ENCODE measurements at places on chromosomes 1 and 21. TPM values are rescaled to one million over a fixed set of nuclear protein-coding genes. Genes with fewer than 3 reads are reported as not detected.

GRCh38 chr1:47794530-47794929, 202.7 kb downstream of the TRABD2B start:
- no peak for DNase-seq

DNA sequence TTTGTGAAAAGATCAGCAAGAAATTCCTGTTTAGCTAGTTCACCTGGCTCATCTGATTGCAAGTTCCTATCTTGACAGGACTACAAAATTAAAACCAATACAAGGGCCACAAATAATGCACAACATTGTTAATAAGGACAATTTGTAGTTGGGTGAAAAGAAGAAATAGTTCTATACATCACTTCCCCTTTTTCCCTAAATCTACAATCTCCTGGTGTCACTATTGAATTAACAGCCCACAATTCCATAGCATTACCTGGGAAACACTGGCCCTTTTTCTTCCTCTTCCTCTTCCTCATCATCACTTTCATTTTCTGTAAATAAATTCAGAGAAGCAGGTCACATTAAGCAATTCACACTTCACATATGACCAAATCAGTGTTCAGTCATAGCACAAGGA, 366.9 kb downstream of the FAM72C start:
- no peak for DNase-seq

GRCh38 chr1:86466986-86467385, 1.7 kb upstream of the CLCA1 start:
- DNase-seq: no peak

- no peak for DNase-seq
These were observed at the start of gene CCSAP for GRCh38 chr1:229342656-229343569. Gene CCSAP (minus strand): TSS chr1:229343047. CDS start chr1:229342465, 582 bp downstream.

DNA sequence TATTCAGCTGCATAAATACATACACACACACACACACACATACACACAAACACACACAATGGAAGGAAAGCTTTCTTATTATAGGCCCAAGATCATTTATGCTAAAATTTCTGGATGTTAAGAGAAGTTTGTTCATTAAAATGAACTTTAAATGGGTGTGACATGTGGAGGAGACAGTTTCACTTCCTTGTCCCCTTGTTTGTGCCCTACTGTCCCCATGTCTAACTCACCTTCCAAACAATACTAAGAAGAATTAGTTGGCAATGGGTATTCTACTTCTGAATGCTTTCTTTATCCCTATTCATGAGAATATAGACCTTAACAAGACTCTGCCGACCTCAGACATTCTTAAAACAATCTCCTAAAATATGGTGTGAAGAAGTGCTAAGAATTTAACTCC, 63.5 kb upstream of the NRIP1 start:
- DNase-seq: no peak

DNA sequence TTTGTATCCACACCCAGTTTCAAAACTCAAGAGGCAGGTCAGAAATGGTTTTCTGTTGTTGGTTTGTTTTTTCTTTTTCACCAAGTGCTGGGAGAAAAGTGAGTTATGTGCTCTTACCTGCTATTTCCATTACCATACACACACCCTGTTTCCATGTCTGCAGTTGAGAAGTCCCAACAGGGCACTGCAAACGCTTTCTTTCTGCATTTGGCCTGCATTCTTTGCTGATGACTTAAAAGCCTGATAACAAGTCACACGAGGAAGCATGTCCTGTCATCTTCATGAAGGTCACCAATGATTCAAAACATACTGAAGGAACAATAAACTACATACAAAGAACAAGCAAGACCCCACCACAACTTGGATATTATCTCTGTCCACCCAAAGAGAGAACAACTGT, 24.8 kb upstream of the KCNE1 start:
- no peak for DNase-seq

The FGR gene
- total RNA-seq: 18.8 TPM

DNA sequence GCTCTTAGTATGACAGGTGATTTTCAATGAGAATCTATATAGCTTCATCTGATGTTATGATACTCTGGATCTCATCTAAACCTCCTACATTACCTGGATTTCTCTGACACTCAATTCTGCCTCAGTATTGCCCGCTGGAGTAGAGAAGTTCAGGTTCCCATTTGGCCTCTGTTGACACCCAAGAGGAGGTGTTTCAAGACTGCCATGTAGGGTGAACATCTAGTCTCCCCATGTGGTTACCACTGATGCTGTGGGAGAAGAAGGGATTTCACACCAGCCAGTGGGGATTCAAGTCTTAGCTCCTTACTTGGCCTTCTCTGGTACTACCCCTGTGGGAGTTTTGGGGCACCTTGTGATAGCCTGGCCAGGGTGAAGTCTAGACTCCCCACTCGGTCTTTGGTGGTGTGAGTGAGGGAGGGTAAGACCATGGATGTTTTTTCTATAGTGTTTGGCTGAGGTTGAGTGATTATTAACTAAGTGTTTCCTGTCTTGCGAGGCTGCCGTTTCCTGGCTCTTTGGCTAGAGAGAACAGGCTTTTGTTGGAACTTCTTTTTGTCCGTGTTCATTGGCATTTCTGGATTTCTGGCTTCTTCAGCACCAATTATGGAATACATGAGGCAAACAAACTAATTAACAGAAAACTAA, 90.7 kb downstream of the RHOU start:
- DNase-seq: no peak

The BARHL2 gene
- total RNA-seq: not detected

- DNase-seq: no peak
These were observed 6.9 kb upstream of the DNAH14 start for GRCh38 chr1:224922404-224923164.

DNA sequence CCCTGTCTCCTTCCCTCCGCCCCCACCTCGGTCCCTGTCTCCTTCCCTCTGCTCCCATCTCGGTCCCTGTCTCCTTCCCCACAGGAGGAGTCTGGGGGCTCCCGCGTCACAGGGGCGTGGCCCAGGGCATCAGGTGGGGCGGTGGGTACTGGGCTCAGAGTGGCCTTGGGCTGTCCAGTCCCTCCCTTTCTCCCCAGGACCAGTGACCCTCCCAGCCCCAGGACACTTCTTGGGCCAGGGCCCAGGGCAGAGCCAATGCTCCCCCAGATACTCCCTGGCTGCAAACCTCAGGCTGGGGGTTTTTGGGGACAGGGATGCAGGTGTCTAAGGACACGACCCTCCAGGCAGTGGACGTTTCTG, 6.8 kb upstream of the RNF223 start:
- no peak for DNase-seq

DNA sequence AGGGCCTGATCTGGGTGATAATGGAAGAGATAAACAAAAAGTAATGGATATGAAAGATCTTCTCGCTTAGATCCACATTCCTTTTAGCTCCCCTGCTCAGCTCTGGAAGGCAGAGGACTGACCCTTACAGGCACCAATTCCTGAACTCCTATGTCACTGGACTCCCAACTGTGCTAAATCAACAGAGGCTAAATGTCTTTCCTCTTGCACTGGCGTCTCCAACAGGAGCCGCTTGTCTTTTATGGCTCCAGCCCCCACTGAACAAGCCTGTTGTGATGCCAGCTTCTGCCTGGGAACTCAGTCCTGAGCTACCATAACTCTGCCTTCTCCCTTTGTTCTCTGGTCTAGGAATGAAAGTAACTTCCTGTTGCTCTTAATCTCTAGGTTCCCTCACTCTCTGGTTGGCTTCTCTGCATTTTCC, 142.1 kb upstream of the COL11A1 start:
- no peak for DNase-seq

DNA sequence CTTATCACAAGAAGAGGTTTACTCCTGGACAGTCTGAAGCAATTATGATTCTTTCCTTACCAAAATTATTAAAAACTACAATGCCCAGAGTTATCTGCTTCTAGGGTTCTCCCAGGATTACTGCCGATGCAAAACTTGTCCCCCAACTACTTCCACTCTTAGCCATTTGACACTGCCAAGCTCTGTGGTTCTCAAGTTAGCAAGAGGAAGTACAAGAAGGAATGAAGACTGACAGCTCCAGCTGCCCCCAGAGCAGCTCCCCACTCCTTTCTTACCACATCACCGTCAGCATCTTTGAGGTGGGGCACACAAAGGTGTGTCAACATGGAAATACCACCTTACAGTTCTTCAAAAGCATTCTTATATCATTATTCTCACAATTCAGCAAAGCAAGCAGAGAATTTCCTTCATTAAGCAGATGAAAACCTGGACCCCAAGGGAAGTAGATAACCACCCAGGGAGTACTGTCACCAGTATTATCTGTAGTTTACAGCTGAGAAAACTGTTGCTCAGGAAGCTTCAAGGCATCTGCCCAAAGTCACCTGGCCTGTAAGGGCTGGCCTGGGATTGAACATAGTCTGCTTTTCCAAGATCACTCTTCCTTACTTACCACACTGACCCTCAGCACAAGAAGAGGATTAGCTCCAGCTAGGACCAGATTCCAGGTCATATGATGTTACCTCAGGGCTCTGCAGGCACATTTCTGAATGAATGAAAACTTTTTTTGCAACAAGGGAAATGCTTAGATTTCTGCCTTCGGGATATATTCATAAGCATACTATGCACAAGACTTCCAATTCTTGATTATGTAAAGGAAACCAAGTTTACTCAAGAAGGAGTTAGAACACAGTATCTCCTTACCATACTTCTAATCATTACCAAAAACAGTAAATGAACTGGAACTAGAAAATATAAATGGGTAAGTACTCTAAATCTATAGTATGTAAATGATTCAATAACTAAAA, 9.3 kb downstream of the PSMG1 start:
- DNase-seq: no peak
